Stimulated activated CD4-positive, alpha-beta T cell treated with anti-CD3 and anti-CD28 coated beads, Interleukin-1b, Interleukin-23, amount 100 ng/mL, for 1 hour (primary cell): ENCODE measurements at places on chromosomes 13 and 19.

DNA sequence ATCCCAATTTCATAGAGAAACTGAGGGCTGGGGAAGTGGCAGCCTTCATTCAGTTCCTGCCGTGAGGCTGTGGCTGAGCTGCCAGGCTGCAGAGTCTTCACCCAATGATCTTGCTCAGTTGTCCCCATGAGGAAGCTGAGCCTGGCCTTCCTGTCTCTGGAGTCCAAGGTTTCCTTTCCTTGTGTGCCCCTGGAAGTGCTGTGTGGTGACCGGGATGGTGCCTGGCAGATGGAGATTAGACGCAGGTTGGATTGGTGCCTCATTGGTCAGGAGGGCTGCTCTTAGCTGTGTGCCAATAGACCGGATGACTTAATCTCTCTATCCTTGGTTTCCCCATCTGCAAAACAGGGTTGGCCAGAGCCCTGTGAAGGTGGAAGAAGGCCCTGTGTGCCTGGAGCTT lies 24.6 kb downstream of the DNM2 start:
- DNase-seq, result no peak

GRCh38 chr13:30398601-30399072 lies 23.7 kb upstream of the UBE2L5 start:
- DNase-seq, result no peak

- DNase-seq, result no peak
Observed at GRCh38 chr13:77928909-77929308, 10.3 kb upstream of the EDNRB start.

- no peak for DNase-seq
Observed at GRCh38 chr19:5553892-5554291, 13.9 kb downstream of the TINCR start.

DNA sequence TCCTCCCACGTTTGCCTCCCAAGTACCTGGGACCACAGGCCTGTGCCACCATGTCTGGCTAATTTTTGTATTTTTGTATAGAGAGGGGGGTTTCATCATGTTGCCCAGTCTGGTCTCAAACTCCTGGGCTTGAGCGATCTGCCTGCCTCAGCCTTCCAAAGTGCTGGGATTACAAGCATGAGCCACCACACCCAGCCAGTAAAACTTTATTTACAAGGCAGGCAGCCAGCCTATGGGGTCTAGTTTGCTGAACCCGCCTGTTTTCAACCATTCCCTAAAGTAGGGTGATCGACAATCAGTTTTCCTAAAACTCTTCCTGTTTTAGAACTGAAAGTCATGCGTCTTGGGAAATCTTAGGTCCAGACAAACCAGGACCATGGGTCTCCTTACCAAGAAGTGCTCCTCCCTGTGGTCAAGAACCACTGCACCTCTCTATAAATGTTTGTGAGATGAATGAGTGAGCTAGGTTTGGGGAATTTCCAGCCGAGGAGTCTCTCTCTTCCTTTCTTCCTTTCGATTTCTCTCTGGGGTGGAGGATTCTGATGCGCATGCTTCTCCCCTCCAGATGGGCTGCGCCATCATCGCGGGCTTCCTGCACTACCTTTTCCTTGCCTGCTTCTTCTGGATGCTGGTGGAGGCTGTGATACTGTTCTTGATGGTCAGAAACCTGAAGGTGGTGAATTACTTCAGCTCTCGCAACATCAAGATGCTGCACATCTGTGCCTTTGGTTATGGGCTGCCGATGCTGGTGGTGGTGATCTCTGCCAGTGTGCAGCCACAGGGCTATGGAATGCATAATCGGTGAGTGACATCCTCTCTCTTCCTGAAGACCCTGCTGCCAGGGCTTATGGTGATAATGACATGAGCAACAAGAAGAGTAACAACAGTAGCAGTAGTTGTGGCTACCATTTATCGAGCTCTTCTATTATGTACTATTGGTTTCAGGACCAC lies 38.7 kb downstream of the ADGRE1 start:
- peak; percentile 9 for DNase-seq

GRCh38 chr19:17339088-17339741 lies 1.9 kb downstream of the GTPBP3 start:
- no peak for DNase-seq

DNA sequence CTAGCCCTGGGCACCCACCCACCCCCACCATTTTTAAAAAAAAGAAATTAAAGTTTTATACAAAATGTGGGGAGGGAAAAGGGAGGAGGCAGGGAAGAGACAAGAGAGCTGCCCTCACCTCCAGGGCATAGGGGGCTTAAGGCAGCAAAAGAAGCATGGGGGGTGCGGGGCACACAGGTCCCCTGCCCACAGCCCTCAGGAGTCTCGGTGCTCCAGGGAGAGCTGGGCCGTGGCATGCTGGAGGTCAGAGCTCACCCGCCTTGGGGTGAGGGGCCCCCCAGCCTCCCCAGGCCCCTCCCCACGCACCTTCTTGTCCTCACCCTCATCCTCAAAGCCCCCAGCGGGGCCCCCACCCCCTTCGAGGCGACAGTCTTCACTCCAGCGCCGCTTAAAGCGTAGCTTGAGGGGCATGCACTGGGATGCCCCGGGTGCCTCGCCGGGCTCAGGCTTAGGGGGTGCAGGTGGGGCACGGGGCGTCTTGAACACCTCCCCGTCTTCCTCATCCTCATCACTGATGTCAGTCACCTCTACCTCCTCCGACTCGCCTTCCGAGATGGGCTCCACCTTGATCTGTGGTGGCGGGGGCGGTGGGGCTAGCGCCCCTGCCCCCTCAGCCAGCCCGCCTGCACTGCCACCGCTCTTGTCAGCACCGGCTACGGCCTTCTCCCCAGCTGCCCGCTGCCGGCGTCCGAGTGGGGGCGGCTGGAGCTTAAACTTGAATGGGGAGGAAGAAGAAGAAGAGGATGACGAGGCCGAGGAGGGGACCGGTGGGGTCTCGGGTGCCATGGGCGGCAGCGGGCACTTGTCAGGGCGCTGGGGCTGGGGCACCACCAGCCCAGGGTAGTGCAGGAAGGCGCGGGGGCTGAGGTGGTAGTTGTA lies 6.1 kb upstream of the GSK3A start:
- DNase-seq, result no peak

GRCh38 chr13:81916461-81916860 lies 1575.5 kb upstream of the SPRY2 start:
- no peak for DNase-seq

GRCh38 chr19:31258211-31259052 lies 90.8 kb downstream of the TSHZ3 start:
- no peak for DNase-seq

GRCh38 chr19:55152017-55152416 lies 3.0 kb upstream of the TNNT1 start:
- no peak for DNase-seq

- DNase-seq, result no peak
Observed at GRCh38 chr19:33646306-33646705, 24.6 kb downstream of the CHST8 start.

- DNase-seq, result no peak
Observed at GRCh38 chr19:46622118-46622446, 2.8 kb downstream of the PTGIR start.

DNA sequence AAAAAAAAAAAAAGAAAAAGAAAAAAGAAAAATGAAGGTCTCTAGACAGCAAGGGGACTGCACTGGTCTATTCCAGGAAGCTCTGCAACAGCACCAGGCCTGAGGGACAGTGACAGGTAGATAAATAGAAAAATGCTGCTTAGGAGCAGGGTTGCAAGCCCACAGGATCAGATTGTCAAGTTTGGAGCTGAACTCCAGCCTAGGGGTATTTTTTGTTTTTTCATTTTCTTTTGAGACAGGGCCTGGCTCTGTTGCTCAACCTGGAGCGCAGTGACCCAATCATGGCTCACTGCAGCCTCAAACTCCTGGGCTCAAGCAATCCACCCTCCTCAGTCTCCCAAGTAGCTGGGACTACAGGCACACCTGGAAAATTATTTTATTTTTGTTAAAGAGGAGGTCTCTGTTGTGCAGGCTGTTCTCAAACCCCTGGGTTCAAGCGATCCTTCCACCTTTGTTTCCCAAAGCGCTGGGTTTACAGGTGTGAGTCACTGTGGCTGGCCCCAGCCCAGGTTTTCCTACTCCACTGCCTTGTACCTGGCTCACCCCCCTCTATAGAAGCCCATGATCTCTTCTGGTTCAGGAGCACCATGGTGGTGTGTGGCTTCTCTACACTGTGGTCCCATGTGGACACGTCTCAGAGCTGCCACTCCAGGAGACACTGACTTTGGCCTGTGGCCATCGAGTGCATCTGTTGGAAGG lies 23.9 kb downstream of the POP4 start:
- no peak for DNase-seq

- DNase-seq, result no peak
Observed at GRCh38 chr19:56360841-56361240, 32.5 kb downstream of the ZNF582 start.

DNA sequence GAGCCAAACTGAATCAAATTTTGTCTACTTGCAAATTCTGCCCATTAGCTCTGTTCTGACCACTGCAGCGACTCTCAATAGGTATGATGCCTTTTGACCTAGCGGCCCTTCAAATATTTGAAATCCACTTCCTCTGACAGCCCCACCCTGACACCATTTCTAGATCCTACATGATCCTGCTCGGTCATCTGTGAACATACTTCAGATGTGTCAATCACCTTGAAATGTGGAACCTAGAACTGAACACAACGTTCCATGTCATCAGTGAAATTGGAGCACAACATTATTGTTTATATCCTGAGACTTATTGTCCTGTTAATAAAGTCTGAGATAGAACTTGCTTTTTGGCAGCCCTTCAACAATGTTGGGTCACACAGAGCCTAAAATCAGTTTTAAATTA lies 98.2 kb downstream of the UBL3 start:
- no peak for DNase-seq

DNA sequence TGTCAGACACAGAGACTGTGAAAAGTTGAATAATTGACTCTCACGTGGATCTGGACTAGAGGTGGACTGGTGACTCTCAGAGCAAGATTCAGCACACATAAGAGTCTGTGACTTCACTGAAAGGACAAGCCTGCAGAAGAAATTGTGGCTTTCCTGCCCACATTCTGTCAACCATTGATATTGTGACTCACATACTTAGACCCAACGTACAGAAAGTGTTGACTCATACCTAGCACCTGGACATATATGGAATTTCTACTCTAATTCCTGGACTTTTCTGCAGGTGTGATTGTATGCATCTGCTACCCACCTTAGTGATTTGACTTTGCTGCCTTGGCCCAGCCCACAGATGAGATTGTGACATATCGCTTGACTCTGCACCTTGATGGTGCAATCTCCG lies 15.6 kb upstream of the ZNF730 start:
- no peak for DNase-seq

GRCh38 chr19:51916167-51916566 lies 11.1 kb upstream of the ZNF613 start:
- DNase-seq, result no peak

DNA sequence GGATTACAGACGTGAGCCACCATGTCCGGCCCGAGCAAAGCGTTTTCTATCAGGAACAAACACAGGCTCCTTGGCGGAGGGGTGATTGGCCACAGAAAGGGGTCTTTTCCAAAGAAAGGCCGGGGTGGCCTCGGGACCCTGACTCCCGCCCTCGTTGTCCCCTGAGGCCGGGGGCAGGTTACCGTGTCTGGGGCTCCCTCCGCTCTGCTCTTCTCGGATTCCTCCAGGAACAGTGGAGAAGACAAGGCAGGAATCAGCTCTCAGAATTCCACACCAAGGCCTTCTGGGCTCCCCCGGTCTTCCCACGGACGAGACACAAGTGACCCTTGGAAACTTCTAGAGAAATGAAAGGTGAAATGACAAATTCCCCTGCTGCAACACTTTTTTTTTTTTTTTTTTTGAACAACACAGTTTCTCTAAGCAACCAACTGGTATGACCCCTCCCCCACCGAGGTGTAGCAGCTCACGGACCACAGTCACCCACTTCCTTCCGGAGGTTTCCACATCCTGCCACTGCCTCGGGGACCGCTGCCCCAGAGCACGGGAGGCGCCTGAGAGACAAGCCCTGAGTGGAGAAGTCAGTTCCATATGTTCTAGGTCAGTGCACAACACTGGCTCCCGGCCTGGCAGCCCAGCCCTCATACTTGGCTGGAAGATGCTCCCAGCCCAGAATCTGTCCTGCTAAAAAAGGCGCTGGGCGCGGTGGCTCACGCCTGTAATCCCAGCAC lies 11.0 kb downstream of the MOB3A start:
- DNase-seq, result peak; percentile 92

DNA sequence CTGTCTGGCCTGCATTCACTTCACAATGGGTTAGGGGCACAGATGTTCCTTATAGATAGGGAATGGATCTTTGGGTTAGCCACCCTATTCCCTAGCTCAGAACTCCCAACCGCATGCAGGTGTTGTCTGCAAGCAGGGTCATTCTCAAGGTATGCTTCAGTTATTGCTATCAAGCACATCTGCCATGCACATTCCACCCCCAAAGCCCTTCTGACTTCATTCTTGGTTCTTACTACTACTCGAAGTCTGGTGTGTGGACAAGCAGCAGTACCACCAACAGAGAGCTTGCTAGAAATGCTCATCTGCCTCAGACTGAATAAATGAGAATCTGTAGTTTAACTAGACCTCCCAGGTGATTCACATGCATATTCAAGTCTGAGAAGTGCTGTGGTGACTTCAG lies 31.3 kb downstream of the SERPINE3 start:
- DNase-seq, result no peak

GRCh38 chr13:23801141-23801540 lies 88.1 kb downstream of the MIPEP start:
- DNase-seq, result no peak

DNA sequence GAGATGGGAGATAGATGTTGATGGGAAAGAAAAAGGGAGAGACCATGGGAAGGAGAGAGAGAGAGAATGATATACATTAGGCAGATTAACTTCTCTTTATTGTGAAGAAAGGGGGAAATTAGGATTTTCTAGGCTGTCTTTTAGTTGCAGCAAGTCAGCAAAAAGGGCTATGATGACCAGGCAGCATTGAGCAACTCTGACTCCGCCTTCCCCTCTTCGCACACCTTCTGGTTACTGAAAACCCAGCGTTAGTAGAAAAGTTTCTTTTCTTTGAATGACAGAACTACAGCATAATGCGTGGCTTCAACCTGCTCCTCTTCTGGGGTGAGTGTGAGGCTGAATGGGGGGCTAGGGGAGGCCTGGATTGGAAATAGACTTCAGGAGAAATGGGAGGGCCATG lies at the start of gene ADGRE1:
Gene ADGRE1 (plus strand): TSS at position 264 of the 400 bp plus-strand sequence. CDS start 30 bp downstream, at position 294.
- no peak for DNase-seq

- DNase-seq, result no peak
Observed at GRCh38 chr13:106623799-106624460, 56.0 kb upstream of the ARGLU1 start.

GRCh38 chr19:33561261-33561660 lies 39.7 kb upstream of the PEPD start:
- DNase-seq, result no peak

DNA sequence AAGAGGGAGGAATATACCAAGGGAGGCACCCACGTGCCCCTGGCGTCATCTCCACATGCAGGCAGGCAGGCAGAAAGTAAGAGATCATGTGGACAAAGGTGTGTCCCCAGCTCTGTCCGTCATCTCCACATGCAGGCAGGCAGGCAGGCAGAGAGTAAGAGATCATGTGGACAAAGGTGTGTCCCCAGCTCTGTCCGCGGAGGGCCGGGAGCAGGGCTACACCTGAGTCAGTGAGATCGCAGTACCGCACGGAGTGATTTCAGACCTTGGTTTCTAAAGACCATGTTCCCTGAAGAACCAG lies 22.2 kb downstream of the CAPS start:
- no peak for DNase-seq

GRCh38 chr13:32976912-32977311 lies 39.3 kb upstream of the KL start:
- no peak for DNase-seq
